AG09309 (cell line): ENCODE measurements at places on chromosomes 2 and 18.

GRCh38 chr2:175049661-175050060 lies 44.5 kb upstream of the CHN1 start:
- no peak for DNase-seq

DNA sequence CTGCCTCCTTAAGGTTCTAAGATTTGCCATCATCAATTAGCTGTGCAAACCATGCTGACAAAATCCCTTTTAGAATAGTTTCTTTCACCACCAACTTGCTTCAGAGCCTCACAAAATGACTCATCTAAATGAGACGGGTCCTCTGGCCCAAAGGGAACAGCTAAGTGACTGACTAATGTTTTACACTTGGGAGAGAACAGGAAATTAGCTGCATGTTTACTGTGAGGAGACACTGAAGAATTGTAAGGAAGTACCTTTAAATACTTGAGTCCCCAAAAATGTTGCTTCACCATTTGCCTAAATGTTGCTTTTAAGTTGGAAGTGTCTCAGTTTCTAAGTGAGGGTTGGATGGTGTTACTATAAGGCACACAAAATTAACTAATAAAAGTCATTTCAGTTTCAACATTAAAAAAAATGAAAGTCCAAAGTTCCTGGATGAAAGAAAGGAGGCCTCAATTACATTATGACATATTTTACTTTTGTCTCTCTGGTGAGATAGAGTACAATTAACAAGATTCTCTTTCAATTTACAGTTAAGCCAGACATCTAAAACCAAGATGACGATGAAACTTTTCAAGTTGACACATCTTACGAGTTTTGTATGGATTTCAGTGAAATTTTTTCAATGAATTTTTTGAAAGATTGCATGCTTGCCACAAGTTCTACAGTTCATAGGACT lies 229.1 kb upstream of the FN1 start:
- peak; percentile 84 for DNase-seq

DNA sequence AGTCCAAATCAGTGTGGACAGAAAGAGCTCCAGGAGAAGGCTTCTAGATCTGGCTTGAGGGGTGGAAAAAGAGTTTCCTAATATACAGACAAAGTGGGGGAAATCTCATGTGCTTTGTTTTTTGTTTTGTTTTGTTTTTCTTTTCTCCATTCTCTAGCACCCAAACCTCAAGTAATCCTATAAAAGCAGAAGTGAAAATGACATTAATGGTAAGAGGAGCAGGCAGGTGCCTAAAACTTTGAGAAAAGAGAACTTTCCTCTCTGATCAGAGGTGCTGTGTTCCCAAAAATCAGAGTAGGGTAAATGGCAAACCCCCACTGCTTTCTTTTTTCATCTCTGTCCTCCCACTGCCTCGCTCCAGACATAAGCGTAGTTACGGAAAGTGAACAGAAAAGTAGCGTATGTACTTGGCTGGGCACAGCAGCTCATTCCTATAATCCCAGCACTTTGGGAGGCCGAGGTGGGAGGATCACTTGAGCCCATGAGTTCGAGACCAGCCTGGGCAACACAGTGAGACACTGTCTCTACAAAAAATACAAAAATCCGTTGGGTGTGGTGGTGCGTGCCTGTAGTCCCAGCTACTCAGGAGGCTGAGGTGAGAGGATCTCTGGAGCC lies 77.8 kb downstream of the FAM161A start:
- no peak for DNase-seq

- DNase-seq = no peak
Observed at GRCh38 chr2:71807581-71808451, 339.8 kb downstream of the CYP26B1 start.

GRCh38 chr2:168658706-168659105 lies 143.7 kb upstream of the NOSTRIN start:
- DNase-seq = no peak

GRCh38 chr18:77005651-77006195 lies 126.9 kb downstream of the MBP start:
- DNase-seq = no peak

GRCh38 chr18:25058521-25058920 lies 293.4 kb downstream of the ZNF521 start:
- no peak for DNase-seq

DNA sequence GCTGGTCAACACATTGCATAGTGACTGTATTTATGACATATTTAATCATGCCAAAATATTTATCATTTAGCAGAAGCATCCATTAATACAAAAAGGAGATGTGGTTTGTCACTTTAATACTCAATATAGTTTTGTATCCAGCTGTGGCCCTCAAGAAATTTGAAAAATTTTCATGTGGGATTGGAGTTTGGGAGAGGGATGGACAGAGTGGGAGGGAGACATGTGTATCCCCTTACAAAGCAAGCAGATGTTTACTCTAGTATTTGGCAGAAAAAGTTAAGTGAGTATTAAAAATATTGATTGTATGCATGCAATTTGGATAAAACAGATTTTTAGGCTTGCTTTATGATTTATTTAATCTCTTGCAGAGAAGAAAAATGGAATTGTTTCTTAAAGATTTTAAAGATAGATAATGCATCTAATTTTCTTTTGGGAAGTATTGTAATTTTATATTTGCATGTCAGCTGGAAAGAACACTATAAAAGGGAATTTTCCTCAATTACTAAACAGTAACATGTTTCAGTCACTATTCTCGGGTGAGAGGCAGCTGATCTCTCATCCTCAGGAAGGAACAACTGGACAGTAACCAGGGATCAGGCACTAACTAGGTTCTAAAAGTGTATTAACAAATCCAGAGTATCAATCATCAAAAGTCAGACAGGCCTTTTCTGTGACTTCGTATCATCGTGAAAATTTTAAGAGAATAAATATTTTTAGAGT lies 1184.7 kb upstream of the NXPH2 start:
- DNase-seq = no peak

GRCh38 chr2:127581516-127582490 lies 46.3 kb downstream of the MYO7B start:
- no peak for DNase-seq

GRCh38 chr2:20530520-20530919 lies 83.6 kb downstream of the RHOB start:
- DNase-seq = no peak

GRCh38 chr2:216571909-216572513 lies 61.2 kb upstream of the IGFBP2 start:
- no peak for DNase-seq

GRCh38 chr2:4356109-4356508 lies 652.7 kb downstream of the DCDC2C start:
- DNase-seq = no peak

DNA sequence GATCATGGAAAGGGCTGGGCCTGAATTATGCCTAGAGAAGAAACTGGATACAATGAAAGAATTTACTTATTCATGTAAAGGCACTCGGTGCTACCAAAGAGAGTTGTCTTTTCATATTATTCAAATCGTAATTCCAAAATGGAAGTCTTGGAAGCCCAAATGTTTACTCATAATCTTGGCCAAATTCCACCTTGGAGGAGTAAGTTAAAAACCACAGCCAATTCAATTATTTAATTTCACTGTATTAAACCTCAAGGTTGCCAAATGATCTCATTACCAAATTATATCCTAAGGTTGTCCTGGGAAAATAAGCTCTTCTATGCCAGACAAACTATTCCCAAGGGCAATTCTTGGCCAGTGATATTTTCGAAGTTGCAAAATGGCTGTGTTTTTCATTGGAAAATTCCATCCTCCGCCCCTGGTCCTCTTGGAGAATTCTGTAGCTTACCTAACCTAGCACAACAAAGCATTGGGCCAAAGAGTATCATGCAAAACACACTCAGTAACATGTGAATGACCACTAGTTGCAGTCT lies 11.1 kb upstream of the VPS4B start:
- no peak for DNase-seq

- no peak for DNase-seq
Observed at GRCh38 chr2:43027097-43027873, 199.1 kb downstream of the ZFP36L2 start.

GRCh38 chr2:866009-866680 lies 84.5 kb upstream of the SNTG2 start:
- no peak for DNase-seq

GRCh38 chr2:33142810-33143209 lies 196.1 kb downstream of the LTBP1 start:
- no peak for DNase-seq

DNA sequence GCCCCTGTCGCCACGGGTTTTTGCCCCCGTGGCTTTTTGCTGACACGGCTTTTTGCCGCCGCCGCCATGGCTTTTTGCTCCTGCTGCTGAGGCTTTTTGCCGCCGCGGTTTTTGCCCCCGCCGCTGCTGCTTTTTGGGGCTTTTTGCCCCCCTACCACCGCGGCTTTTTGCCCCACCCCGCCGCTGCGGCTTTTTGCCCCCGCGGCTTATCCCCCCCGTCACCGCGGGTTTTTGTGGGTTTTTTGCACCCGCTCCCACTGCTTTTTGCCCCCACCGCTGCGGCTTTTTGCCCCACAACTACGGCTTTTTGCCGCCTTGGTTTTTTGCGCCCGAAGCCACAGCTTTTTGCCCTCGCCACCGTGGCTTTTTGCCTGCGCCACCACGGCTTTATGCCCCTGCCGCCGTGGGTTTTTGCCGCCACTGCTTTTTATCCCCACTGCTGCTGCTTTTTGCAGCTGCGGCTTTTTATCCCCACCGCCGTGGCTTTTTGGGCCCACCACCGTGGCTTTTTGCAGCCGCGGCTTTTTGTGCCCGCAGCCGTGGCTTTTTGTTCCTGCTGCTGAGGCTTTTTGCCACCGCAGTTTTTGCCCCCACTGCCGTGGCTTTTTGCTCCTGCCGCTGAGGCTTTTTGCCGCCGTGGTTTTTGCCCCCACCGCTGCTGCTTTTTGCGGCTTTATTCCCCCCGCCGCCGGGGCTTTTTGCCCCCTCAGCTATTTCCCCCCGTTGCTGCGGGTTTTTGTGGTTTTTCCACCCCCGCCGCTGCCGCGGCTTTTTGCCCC lies 2798.0 kb upstream of the TEKT4 start:
- DNase-seq = no peak

GRCh38 chr2:48415836-48416515 lies 114.0 kb upstream of the STON1 start:
- no peak for DNase-seq

DNA sequence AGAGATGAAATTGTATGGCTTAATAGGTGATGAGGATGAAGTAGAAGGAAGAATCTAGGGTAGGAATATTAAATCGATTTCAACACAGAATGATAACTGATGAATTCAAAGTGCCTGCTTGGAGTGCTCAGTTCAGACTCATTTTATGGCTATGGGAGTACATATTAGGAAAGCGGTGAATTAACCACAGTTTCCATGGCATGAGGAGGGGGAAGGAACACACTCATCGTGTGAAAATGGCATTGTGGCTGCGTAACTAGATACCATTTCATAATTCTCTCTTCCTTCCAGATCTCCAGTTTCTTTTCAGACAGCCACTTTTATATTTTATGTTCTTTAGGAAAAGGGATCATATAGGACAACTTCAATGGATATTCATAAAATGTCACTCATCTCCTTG lies 232.3 kb upstream of the KCNJ3 start:
- DNase-seq = no peak

- DNase-seq = no peak
Observed at GRCh38 chr18:47179520-47179919, 3.4 kb upstream of the IER3IP1 start.

- no peak for DNase-seq
Observed at GRCh38 chr2:127024769-127025358, 82.1 kb downstream of the BIN1 start.

GRCh38 chr2:7201851-7202250 lies 284.6 kb downstream of the RNF144A start:
- no peak for DNase-seq

GRCh38 chr2:168152902-168153530 lies 94.4 kb downstream of the STK39 start:
- DNase-seq = no peak

DNA sequence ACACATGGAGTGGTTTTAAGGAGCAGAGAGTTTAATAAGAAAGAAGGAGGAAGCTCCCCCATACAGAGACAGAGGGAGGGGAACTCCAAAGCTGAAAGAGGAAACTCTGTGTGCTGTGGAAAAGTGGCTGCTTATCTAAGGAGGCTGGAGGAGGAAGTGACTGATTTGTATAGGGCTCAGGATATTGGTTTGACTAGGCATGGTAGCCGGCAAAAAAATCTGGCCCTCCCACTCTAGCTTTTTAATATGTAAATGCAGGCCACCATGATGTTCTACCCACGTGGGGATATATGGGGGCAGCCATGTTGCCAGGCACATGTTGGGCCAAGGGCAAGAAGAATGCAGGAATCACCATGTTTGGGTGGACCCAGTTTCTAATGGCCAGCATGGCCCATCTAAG lies 64.3 kb downstream of the HNMT start:
- no peak for DNase-seq

GRCh38 chr18:47767699-47768098 lies 162.8 kb downstream of the SMAD2 start:
- DNase-seq = no peak

DNA sequence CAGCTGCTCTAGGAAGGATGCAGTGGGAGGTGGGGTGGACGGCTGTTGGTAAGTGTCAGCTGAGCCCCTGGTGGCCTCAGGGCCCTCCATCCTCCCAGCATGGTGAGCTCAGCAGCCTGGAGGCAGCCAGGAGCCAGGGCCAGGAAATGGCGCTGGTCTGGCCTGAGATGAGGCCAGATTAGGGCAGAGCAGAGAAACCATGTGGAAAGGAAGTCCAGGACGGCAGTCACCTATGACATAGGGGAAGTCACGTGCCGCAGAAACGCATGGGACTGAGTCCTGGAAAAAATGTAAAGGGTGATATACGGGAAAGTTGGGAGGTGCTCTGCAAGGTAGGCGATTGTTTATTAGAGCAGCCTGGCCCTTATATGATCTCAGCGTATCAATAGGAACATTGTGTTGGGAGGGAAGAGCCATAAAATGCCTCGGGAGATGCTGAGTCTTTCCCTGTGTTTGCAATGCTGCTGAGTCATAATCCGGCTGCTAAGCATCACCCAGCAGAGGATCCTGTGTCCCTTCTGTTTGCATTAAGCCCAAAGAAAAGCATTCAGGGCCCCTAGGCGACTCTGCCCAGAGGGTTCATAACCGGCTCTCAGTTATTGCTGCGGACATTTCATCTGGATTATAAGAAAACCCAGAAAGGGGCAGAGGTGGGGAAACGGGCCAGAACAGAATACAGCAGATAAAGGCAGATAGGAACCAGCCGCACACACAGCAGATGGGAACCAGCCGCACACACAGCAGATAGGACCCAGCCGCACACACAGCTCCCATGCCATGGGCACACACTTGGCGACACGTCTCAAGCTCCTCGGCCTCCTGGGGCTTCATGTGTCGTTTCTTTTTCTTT lies 30.3 kb upstream of the B3GNT7 start:
- peak; percentile 18 for DNase-seq

GRCh38 chr18:10184776-10185175 lies 269.7 kb upstream of the APCDD1 start:
- DNase-seq = no peak

DNA sequence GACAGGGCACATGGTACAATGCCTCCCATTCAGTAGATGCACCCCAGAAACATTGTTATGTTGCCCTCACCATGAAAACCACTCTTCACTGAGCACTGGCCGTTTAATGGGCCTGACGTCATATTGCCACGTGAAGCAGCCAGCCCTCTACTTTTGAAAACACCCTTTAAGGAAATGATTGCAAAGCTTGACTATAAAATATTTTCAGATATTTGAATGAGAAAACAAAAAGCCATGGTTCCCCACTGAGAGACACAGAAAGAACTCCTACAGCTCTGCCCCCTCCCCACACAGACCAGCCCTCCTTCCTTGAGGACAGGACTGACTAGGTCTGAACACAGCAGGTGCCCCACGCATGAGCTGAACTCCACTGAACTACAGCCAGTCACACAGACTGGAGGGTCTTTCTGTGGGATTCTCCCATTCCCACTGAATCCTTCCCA lies 349.1 kb downstream of the ANAPC1 start:
- no peak for DNase-seq

GRCh38 chr2:183244300-183244844 lies 120.1 kb downstream of the NUP35 start:
- DNase-seq = no peak
